ENCODE measurements at places on chromosomes 3 and 15.

DNA sequence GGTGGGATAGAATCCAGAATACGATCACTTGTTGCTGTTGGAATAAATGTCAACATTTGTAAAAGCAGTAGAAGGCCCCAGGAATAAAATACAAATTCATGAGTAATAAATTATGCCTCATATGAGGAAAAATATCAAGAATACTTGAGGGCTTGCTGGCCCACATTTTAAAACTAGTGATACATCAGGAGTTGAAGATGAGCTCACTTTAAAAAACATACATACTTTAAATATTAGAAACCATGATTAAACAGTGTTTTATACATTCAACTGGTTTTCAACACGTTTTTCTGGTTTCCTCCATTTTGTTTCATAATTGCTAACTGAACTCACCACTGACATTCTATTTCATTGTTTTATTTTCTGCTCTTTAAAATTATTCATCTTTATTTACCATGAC, 141.4 kb downstream of the TFG start:
- DNase-seq: no peak

DNA sequence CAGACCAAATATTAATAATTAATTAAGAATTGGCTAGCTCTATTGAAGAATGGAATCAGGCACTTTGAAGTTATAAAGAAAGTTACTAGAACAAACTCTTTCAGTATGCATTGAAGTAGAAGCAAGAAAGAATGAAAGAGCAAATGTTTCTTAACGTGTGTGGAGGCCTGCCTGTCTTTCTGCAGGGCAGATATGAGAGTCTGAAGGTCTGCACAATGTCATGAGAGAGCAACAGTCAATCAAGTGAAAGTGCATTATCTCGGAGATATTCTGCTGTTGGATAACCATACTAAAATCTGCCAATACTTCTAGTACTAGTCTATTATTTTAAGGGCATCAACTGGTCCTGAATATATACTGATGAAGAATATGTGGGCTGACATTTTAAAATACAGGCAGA, 1270.8 kb downstream of the ZPLD1 start:
- DNase-seq: no peak

DNA sequence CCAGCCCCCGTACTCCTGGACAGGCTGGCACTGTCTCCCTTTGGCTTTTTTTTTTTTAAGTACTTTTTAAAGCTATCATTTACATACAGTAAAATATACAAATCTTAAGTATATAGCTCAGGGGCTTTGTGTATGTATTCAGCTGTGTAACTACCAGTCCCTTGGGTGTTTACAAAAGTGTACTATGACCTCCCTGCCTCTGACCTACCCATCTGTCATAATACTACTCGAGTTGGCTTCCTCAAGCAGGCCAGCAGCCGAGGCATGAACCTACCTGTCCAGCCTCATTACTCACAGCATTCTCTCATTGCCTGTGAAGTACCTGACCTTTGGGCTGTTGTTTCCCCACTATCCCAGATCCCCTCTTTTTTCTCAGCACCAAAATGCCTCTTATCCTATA, 33.2 kb downstream of the ABHD2 start:
- DNase-seq: no peak

DNA sequence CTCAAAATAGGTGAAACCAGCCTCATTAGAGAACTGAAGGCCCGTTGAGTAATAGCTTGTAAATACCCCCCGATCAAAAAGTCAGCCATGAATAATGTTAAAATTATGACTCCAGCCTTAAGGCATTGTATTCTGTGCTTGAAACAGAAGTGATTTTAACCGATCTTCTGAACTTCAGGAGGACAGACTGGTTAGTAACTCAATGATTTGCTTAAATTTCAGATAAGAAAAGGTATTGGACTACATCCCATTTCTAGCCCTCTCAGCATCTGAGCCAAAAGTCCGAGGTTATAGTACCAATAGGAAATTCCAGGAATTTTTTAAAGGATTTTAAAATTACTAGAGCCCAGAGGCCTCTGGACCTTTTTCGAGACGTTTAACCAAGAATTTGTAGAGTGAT, 67.7 kb upstream of the FGF12 start:
- no peak for DNase-seq

DNA sequence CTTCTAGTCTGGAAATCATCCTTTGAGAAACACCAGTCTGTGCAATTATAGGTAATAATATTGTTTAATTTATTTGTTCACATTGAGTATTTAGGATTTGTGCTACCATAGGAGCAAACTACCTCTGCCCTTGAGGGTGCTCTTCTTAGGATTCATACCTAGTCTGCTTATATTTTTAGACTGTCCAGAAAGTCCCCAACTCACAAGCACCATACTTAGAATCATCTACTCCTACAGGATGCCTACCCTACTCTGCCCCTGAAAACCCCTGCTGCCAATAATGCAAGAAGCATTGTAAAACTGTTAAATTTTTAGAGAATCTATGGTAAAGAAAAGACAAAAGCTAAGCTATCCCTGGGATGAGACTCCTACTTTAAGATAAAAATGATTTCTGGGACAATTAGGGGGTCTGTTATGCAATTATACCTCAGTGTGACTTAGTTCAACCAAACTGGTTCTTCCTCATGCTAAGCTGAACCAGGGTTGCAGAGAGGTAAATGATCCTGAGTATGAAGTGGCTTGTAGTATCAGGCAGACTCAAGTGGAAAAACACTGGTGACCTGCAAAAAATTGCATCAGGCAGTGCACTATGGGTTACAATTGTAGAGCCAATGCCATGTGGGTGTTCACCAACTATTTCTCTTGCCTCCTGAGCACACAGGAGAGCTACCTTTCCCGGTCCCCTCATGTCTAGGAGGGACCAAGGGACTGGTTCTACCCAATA, 133.3 kb downstream of the TNIK start:
- no peak for DNase-seq

- no peak for DNase-seq
Observed at GRCh38 chr3:176964661-176965060, 232.6 kb downstream of the TBL1XR1 start.

- no peak for DNase-seq
Observed at GRCh38 chr3:53938645-53939044, 47.0 kb upstream of the SELENOK start.

- no peak for DNase-seq
Observed at GRCh38 chr15:80188251-80188650, 35.5 kb downstream of the FAH start.

DNA sequence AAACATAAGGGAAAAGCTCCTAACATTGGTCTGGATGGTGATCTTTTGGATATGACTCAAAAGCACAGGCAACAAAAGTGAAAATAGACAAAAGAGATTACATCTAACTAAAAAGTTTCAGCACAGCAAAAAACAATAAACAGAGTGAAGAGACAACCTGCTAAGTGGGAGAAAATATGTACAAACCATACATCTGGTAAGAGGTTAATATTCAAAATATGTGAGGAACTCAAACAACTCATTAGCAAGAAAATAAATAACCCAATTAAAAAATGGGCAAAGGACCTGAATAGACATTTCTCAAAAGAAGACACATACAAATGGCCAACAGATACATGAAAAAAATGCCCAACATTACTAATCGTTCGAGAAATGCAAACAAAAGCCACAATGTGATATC, 19.0 kb upstream of the NR1I2 start:
- DNase-seq: no peak

DNA sequence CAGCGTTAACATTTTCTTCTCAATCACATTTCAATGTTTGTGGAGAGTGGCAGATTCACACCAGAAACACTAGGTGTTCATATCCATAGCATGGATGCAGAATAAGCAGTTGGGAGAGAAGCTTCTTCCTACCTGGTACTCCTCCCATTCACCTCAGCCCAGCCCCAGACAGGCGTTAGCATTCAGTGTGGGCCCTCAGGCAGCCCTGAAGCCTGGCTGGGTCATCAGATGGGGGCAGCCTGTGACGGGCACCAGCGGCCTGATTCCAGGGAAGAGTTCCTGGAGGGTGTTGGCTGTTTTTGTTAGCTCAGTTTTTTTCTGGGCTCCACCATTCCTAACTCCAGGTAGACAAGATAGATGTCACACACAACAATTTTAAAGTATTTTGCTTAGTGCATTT, 31.1 kb downstream of the APH1B start:
- DNase-seq: no peak

GRCh38 chr15:85164841-85165466, 183.3 kb downstream of the PDE8A start:
- DNase-seq: no peak

GRCh38 chr3:136617198-136617597, 135.0 kb downstream of the STAG1 start:
- DNase-seq: no peak

GRCh38 chr3:46361408-46362283, 7.7 kb downstream of the CCR2 start:
- DNase-seq: no peak

GRCh38 chr15:62301993-62302675, 137.0 kb upstream of the C2CD4B start:
- DNase-seq: no peak

GRCh38 chr3:18179521-18179920, 245.6 kb downstream of the SATB1 start:
- no peak for DNase-seq

- DNase-seq: no peak
Observed at GRCh38 chr3:136950623-136951022, 7.2 kb upstream of the IL20RB start.

GRCh38 chr3:174125267-174125824, 727.8 kb downstream of the NLGN1 start:
- no peak for DNase-seq

DNA sequence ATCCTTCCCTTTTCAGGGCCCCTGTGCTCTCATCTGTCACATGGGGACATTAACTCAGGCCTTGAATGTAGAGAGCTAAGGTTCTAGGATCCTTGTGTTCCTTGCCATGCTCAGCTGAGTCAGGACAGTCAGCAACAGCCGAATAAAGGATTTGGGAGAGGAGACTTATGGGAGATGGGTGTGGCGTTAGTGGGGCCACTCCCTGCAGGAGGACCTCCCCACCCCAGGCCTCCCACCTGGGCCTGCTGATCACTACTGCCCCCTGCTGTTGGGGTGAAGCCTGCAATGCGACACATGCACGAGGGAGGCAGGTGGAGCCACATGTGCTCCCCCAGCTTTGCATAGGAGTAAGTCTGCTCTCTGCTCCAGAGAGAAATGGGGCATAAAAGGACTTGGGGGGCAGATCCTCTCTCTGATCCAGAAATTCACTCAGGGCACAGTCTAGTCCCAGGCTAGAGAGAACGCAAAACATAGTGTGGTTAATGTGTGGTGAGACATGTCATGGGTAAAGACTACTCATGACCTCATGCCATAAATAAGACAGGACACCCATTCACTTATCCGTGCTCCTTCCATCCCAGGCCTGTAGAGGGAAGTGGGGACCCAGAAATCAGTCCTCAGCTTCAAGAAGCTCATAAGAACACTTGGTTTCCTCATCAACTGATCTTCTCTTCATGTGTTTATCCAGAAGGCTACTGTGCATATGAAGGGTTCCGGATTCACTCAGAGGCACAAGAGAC, 19.4 kb downstream of the RBP1 start:
- DNase-seq: no peak

GRCh38 chr15:63066272-63066671, 23.7 kb downstream of the TPM1 start:
- no peak for DNase-seq

GRCh38 chr3:64460141-64460730, 227.6 kb downstream of the ADAMTS9 start:
- no peak for DNase-seq

GRCh38 chr3:14989943-14990779, 42.8 kb downstream of the NR2C2 start:
- DNase-seq: no peak

DNA sequence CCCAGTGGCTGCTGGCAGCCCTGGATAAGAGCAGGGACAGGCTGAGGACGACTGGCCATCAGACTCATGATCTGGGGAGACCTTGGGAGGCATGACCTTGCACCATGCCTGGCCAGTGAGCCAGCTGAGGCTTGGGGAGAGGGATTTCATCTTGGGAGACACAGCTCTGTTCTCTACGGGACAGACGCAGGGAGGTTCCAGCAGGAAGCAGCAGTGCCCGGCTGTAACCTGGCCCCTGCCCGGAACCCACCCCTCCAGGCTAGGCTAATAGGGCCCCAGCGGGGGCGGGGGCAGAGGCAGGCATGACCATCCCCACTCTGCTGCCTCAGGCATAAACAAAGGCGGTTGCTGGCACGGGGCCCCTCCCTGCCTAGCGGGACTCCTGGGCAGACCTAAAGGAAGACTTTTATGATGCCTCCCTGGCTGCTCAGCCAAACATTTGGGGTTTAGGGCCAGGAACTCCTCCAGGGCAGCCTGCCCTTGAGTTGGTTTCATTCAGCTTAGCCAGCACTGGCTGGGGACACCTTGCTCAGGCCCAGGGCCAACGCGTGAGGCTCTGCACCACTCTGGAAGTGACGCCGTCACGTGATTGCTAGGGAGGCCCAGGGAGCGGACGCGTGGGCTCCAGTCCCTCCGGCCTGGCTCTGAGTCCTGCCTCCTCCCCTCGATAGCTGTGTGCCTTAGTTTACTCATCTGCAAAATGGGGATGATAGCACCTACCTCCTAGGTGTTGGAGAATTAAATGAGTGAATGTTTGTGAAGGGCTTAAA, 27.6 kb downstream of the HDAC11 start:
- no peak for DNase-seq

DNA sequence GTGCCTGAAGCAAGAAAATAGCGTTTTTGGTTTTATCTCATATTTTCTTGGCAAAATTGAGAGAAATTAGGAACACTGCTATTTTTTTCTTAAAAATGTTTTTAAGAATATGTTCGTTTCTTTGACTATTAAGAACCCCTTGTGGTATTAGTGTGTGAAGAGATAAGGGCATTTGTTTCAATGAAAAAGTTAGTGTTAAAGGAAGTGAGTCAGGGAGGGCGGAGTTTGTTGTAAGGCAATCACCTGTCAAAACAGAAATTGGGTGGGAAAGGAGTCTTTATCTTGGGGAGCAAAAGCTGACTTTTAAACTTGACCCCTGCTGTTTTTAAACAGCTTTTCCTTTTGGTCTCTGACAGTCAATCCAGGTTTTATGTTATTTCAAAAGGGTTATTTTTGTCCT, 4.2 kb downstream of the RAP2B start:
- DNase-seq: no peak

DNA sequence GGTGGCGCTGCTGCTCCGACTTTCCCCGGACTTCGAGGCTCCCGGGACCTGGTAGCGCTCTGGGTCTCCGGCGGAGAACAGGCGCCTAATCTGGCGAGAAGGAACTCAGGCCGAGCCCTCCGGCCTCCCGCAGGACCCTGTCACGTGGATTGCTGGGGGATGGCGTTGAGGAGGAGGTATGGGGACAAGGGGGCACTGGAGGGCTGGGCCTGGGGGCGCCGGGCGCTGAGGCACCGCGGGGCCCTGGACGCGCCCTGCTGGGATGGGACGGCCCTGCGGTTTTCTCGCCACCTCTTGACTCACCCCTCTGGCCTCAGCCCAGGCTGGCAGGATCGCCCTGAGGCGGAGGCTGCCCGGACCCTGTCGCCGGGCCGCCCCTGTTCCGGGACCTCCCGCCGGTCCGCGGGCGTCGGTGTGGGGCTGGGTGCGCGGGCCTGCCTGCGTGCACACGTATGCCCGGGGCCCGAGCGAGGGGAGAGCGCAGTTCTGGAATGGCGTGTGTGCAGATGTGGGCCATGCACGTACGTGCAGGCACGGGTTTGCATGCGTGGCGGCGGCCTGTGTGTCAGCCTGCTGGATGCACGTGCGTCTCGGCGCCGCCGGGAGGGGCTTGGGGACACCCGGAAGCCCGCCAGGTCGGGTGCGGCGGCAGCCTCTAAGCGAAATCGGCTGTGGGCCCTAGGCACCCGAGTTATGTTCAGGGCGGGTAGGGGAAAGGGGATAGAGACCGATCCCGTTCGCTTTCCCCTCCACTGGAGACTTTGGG, 752 bp downstream of the C15orf39 start:
- peak; percentile 86 for DNase-seq

GRCh38 chr3:17478673-17479072, 263.8 kb downstream of the TBC1D5 start:
- DNase-seq: no peak
